Hippocampal formation (tissue), 2 donors: ENCODE measurements at places on chromosomes 2 and 18.
A peak's percentile ranks its signal among the peaks of the same experiment; 100 is the strongest.

- peak; percentile 77 for DNase-seq
Measured at GRCh38 chr18:48514786-48515185, 24.0 kb upstream of the CTIF start.

DNA sequence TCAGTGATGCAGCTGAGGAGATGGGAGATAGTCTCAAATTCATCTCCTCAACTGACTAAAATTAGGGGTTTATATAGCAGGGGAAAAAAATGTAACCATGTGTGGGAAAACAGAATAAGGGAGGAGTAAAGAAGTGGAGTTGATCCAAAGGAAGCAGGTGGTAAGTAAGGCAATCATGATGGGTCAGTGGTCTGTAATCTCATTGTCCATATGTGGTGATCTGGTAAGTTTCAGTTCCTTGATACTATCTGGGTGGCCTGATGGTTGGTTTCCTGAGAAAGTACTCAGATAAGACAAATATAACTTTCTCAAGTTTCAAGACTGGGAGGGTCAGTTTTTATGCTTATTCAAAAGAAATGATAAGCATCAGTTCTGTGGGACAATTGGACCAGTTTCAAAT, 312.3 kb upstream of the KCNJ3 start:
- no peak for DNase-seq

GRCh38 chr2:78147466-78147865, 625.3 kb upstream of the LRRTM4 start:
- no peak for DNase-seq

GRCh38 chr18:37299471-37300304, 265.9 kb downstream of the CELF4 start:
- DNase-seq, result peak; percentile 20

GRCh38 chr2:129504646-129505045, 474.8 kb upstream of the RAB6C start:
- no peak for DNase-seq

DNA sequence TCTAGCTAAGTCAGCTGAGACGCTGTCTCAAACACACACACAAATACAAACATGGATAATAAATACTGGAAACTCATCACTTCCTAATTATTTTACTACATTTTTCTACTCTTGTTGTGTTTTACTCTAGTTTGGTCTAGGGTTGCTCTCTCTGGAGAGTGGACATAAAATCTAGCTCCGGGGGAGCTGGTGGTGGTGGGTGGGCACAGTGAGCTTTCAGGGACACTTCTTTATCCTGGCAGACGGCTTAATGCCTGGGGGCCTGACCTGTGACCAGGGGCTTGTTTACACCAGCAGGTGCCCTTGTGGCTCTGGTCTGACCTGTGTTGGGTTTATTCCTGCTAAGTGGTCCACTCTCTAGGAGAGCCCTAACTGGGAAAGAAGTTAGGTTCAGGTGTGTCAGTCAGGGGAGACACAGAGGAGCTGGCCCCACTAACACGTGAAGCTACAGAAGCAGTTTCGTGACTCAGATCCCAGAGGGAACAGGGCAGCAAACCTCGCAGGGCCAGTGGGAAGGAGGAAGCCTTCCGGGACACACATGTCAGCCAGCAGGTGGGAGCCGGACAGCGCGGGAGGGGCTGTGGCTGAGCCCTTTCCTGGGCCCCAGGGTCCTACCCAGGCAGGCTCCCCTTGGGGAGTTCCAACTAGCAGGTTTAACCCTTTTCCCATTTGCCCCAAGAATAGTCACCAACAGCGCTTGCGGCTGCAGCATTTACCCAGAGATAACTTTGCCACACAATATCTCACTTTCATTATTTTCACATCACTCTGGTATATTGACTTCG, 22.5 kb upstream of the BOK start:
- DNase-seq, result no peak

GRCh38 chr2:227310756-227311110, 14.3 kb upstream of the MFF start:
- DNase-seq, result no peak

DNA sequence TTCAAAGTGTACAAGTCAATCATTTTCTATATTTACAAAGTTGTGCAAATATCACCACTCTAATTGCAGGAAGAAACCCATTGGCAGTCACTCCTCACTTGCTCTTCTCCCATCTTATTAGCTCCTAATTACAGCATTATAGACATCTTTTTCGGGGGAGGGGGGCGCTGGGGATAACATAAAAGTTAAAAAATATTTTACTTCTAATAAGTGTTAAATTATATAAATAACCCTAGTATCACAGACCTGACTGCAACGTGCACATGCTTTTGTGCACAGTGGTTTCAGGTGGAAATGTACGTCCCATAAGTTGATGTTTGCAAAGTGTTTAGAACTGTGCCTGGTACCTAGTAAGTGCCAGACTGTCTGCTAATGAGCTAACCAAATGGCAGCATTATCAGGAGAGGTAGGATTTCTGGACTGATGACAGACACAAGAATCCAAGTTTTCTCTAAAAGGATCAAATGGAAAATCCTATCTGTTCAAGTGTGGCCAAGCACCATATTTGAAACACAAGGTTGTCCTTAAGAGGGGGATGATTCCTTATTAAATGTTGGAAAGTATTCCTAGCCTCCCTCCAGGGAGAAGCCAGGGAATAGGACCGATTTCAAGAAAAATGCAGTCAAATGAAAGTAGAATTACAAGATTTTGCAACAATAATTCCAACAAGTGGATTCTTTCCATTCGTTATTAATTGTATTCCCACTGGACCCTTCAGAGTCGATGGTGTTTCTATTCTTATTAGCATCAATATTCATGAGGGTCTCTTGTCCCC, 70.0 kb downstream of the ACKR3 start:
- no peak for DNase-seq

DNA sequence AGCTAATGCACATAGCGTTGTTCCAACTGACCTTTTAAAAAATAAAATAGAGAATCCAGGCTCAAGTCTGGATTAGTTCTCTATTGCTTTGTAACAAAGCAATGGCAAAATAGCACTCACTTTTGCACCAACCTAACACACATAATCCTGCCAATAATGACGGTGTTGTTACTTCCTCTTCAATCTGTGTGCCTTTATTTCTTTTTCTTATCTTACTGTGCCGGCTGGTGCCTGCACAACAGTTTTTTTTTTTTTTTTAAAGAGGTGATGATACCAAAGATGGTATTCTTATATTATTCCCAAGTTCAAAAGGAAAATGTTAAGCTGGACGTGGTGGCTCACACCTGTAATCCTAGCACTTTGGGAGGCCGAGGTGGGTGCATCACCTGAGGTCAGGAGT, 3.4 kb downstream of the PLB1 start:
- DNase-seq, result no peak

DNA sequence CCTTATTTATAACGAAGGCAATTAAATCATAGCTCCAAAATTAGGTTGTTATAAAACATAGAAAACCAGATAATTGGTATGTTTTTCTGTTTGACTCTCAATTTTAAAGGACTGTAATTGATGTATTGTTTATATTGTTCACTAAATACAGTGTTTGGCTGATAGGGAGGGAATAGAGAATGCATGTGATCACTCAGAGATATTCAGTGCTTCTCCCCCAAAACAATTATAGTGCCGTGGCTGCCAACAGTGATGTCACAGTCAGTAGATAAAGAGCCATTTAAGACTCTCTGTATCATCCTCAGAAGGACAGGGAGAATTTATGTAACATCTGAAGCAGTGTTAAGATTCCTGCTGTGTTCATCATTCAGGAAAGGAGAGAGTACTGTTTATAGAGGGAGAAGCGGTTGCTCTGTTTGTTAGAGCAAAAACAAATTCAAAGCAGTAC, 69.6 kb downstream of the PHLPP1 start:
- peak; percentile 40 for DNase-seq

DNA sequence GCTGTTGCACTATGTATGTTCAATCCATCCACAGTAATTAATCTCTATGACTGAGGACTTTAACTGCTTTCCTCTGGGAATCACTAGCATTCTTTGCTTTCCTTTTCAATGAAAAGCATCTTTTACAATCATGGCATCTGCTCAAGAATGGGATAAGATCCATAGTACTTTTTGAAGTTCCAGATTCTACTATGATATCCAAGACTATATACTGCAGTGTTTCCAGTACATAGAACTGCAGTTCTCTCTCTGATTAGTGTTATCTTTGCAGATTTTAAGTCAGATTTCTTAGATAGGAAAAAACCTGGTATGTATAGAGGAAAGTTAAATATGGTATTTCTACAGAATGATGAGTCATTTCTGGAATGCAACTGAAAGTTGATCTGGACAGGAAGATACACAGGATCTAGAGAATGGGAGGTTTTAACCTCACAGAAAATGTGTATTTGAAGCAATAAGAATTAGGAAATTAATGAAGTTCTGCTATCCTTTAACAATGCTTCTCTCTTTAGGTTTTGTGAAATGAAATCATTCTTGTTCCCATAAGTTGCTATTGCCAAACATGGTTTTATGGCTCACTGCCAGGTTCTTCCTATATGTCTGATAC, 670.7 kb downstream of the ERBB4 start:
- DNase-seq, result no peak

GRCh38 chr2:85769983-85770362, 16.2 kb downstream of the ATOH8 start:
- no peak for DNase-seq

GRCh38 chr18:55353806-55354205, 234.2 kb downstream of the TCF4 start:
- no peak for DNase-seq

- DNase-seq, result peak; percentile 94
Measured at GRCh38 chr2:144508172-144508851, 11.6 kb downstream of the ZEB2 start.

DNA sequence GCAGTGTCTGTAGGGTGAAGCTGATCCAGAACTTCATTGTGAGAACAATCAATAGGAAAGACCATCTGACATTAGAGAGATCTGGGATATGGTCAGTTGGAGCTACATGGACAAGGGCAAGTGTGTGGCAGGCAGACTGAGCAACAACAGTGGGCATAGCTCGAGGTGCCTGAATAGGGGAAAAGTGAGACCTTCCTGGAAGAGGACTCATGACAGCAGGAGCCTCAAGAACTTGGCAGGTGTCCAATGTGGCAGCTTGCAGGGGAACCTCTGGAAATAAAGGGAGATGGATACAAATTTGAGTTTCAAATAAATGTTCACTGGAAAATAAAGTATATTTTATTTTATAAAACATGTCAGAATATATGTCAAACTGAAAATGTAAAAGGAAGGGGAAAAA, 117.9 kb downstream of the TANC1 start:
- no peak for DNase-seq

- DNase-seq, result no peak
Measured at GRCh38 chr18:708096-708495, 4.3 kb downstream of the ENOSF1 start.

- DNase-seq, result no peak
Measured at GRCh38 chr2:48015421-48015820, 109.1 kb upstream of the FBXO11 start.

- DNase-seq, result peak; percentile 45
Measured at GRCh38 chr18:48663931-48664847, 125.4 kb downstream of the CTIF start.

- no peak for DNase-seq
Measured at GRCh38 chr2:227782804-227783203, 30.8 kb upstream of the CCL20 start.

- no peak for DNase-seq
Measured at GRCh38 chr2:237816531-237816930, 18.0 kb downstream of the RBM44 start.

DNA sequence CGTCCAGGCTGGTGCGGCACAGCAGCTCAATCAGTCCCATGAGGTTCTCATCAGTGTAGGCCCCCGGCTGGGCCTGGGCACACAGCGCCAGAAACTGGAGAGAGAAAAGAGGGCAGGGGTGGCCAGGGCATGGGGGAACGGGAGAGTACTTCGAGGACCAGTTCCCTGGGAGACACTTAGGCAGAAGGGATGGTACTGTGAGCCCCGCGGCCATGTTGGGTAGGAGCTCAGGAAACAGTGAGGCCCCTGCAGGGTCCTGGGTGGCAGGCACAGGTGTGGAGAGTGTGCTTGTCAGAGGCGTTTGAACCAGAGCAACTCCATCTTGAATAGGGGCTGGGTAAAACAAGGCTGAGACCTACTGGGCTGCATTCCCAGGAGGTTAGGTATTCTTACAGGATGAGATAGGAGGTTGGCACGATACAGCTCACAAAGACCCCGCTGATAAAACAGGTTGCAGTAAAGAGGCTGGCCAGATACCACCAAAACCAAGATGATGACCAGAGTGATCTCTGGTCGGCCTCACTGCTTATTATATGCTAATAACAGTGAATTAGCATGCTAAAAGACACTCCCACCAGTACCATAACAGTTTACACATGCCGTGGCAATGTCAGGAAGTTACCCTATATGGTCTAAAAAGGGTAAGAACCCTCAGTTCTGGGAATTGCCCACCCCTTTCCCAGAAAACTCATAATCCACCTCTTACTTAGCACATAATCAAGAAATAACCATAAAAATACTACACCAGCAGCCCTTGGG, 51.9 kb upstream of the SEMA4C start:
- DNase-seq, result no peak

GRCh38 chr2:69741575-69742321, at the start of gene ANXA4:
Gene ANXA4, plus strand, starts transcription at chr2:69742134. Its CDS starts 39,432 bp downstream, at chr2:69781566.
- peak; percentile 34 for DNase-seq

DNA sequence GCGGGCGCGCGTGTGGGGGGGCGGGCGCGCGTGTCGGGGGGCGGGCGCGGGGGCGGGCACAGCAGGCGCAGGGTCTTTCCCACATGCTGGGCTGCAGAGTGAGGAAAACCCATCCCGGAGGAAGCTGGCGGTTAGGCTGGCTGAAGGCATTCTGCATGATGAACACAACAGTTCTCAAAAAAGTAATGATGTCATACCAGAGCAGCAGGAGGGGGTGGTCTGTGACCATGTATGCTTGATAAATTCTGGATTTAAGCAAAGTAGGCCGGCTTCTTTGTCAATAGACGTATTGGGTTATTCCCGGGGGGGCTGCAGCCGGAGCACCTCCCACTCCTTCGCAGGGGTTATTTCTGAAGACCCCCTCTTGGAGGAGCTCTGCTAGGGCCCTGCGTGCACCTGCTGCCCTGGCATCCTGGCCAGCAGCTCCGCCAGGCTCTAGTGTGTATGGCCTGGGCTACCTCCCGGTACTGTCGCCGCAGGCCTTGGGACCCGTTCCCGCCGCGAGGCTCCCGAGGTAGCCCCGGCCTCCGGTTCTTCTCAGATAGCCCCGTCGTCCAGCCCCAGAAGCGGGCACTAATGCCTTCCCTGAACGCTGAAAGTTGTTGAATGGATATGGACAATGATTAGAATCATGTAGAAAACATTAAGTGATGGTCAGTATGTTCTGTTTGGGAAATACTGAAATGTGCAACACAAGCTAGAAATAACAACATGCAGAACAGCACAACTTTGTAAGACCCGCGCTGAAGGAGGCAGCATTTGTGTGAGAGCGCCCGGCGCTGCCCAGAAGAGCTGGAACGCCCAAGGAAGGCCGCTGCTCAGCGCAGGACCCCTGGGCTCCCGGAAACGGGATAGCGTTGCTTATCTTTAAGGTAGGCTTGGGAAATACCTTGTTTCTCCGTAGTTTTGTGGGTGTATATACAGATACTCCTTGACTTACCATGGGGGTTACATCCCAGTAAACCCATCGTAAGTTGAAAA, 101.4 kb upstream of the RAB6C start:
- no peak for DNase-seq

GRCh38 chr2:238430781-238431180, 4.1 kb downstream of the ASB1 start:
- no peak for DNase-seq

GRCh38 chr18:62420513-62421209, 95.6 kb downstream of the TNFRSF11A start:
- no peak for DNase-seq
